Fibroblast of skin of left biceps (primary cell): ENCODE measurements at places on chromosomes 3 and 15.

- no peak for DNase-seq
These were observed 1.4 kb downstream of the DLG1 start for GRCh38 chr3:197297002-197297401.

- DNase-seq, result no peak
These were observed 6.6 kb upstream of the RAB11A start for GRCh38 chr15:65862682-65863081.

GRCh38 chr3:129065016-129065719 is 4.6 kb downstream of the GP9 start:
- no peak for DNase-seq

DNA sequence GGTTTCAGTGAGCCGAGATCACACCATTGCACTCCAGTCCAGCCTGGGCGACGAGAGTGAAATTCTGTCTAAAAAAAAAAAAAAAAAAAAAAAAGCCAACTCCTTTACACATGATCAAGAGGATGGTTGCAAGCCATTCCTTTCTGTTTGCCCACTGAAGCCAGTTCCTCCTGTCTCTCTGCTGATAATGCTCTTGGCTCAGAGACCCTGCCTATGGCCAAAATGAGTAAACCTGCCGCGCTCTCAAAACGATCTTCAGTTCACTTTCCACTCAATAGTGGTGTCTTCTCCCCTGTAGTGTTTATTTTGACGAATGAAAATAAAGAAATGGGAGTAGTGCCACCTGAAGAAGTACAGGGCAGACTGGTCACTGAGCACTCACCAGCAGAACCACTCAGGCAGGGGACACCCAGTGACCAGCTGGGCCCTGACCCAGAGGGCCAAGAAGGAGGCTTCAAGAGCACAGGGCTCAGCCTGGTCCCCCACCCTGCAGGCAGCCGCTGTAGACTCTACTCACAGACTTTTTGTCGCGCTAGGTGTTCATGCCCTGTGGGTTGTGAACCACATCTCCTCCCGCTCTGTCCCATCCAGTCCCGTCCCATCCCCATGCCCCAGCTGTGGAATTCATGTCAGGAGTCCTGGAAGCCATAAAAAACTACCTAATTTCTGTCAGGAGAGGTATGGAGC is 23.6 kb downstream of the GRAMD2A start:
- DNase-seq, result no peak

DNA sequence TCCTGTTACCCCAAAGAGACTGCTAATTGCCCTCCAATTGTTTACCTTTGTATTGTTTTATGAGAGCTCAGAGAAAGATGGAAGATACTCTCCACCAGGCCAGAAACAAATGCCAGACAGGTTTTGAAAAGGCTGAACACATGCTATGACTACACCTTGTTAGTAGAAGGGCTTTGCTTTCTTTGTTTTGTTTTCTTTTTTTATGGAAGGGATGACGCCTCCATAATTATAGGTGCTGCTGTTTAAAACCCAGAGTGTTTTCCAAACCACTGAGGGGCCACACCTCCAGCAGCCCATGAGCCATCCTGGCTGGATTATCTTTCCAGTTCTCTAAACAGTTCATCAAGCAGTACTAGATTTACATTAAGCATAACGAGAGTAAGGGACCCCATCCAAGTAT is 5.6 kb upstream of the FOXP1 start:
- DNase-seq, result no peak

DNA sequence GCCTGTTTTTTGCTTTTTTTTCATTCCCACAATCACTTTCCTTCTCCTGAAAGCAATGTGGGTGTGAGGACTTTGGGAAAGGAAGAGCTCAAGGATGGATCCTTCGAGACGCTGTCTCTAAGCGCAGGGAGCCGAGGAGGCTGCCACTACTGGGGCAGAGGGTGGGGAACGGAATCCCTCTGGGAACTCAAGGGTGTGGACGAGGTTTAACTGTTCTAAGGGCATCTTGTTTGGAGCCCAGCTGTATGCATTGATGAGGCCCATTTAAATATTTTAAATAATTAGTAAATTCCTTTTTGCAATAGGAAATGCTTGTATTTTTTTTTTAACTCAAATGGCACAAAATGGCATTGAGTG is 124.4 kb upstream of the MEF2A start:
- no peak for DNase-seq
